Activated CD4-positive, alpha-beta memory T cell treated with anti-CD3 and anti-CD28 coated beads for 36 hours (primary cell): ENCODE measurements at places on chromosomes 7 and 10.

GRCh38 chr7:24313777-24314176 lies 29.8 kb downstream of the NPY start:
- no peak for DNase-seq

DNA sequence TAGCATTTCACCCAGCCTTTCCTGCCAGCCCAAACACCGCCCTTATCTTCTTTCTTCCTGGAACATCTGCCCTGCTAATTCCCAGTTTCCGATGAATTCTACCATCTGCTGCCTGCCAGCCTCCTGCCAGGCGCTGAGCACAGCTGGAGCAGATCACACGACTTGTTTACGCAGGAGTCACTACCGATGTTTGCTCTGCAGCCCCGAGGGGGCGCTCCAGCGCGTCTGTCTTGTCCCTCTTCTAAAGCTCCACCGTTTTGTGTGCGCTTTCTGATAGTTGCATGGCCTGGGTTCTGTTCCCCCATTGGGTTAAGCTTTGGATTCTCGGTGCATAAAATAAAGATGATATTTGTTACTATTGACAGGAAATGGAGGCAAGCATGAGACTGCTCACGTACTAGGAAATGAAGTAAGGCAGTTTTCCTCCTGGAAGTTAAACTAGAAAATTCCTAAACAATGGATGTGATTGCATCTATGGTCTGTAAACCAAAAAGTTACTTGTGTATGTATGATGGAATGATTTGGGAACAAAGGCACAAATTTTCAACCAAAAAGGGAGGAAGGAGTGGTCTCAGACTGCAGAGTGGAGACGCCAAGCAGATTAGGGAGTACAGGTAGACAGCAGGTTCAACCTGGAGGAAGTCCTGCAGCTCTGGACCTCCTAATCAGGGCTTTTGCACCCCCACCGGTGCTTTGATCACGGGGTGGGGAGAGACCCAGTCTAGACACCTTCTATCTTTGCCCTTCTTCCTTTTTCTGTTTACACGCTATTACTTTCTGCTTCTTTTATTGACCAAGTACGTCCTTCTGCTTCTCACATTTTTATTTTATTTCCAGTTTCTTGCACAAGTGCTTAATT lies 2.2 kb upstream of the RBM17 start:
- DNase-seq: peak; percentile 93

DNA sequence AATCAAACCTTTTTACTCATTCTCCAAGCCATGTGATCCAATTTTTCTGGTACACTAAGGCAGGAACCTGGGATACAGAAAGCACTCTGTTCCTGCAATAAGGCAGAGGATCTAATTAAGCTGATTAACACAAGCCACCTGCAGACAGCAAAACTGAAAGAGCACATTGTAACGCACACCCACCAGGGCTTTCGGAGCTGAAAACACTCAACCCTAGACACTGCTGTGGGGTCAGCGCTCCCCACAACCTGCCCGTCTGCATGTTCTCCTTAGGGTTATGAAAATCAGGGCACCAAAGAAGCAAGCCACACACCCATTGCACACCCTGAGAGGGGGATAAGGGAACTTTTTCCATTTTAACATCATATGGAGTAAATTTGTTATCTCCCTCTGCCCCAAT lies 1022.2 kb upstream of the LRRTM3 start:
- DNase-seq: no peak

GRCh38 chr7:125136755-125137532 lies 207.3 kb upstream of the POT1 start:
- no peak for DNase-seq

DNA sequence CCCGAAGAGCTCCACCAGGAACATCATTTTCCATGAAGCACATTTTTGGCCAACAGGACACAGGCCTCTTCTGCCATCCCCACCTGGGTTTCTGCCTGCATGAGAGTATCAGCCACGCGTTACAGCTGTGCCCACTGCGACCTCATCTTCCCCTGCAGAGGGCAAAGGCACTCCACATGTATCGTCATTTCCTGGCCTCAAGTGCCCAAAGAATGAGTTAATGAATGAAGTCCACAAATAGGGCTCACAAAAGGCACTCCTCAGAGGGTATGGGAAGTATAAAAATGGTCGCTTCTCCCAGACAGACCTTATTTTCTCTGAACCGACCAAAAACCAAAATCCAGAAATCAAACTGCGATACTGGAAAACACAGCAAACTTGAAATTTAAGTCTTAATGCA lies 18.5 kb downstream of the ELMO1 start:
- no peak for DNase-seq

- DNase-seq: no peak
Observed at GRCh38 chr10:78650122-78650521, 418.6 kb upstream of the ZMIZ1 start.

DNA sequence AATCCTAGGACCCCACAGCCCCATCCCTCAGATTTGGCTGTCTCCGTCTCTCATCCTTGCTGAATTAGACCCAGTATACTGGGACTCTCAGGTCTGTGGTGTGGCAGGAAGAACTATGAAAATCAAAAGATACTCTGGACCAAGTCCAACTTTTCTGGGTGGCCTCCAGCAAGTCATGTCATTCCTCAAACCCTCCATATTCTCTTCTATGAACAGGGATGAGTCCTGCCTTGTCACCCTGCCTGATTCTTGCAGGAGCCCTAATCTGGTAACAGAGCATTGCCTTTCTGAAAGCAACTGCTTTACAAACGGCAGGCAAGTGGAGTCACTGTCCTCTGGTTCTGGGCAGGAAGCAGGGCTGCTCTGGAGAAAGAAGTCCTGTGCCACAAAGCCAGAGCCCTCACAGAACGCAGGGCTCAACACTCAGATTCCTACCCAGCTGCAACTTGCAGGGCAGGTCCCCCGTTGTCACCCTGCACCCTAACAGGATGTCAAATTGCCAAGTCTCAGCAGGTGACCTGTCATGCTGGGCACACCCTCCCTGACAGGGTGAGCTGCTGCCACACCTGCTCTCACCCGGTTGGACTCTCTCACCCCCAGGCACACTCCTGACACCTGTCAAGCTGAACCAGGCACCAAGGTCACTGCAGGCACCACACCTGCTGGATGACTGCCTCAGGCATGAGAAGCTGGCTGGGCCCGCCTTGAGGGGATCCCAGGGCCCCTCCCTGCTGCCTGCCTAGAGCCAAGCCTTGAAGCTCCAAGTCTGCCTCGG lies 227.7 kb downstream of the KCNMA1 start:
- no peak for DNase-seq
